Osteoblast (primary cell): ENCODE measurements at places on chromosomes 3 and 15.

DNA sequence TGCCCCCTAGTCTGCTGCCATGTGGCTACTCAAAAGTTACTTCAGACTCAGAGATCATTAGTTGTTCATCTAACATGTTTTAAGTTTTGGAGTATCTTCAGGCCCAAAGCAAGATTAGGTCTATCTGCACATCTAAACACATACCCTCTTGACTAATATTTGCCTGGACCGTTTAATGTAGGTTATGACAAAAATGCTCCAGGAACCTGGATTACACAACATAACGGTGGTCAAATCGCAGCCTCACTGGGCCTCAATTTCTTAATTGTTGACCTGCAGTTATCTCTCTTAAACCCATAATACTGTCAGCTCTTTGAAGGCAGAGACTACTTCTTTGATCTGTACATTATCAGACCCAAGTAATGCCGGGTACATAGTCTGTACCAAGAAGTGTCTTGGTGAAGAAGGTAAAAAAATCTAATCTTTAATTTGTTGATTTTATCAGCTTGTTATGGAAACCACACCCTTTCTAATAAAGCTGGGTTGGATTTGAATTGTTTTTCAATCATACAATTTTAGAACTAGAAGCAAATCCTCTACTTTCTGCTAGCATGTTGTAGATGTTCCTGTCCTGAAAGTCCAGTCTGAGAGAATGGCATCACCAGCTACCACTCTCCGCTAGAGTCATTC is 3.6 kb downstream of the SNRK start:
- no peak for DNase-seq

- DNase-seq = no peak
Observed at GRCh38 chr15:68616397-68616796, 37.6 kb downstream of the CORO2B start.

DNA sequence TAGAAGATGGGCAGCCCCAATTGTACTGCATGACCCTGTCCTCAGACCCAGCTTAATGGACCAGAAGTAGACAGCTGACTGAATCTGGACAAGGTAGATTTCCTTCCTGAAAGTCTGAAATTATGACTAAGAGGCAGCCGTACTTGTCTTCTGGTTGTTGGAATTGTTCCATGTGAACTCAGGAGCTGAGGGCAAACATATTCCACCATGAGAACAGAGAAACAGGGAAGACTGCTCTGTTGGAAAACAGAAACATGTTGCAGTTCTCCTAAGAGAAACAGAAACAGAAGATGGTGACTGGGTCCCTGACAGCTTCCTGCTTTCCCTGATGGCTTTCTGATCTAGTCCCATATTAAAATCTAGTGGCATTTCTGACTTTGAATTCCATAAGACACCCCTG is 24.1 kb downstream of the POPDC2 start:
- no peak for DNase-seq

- DNase-seq = no peak
Observed at GRCh38 chr3:43304126-43304525, 17.8 kb downstream of the SNRK start.

DNA sequence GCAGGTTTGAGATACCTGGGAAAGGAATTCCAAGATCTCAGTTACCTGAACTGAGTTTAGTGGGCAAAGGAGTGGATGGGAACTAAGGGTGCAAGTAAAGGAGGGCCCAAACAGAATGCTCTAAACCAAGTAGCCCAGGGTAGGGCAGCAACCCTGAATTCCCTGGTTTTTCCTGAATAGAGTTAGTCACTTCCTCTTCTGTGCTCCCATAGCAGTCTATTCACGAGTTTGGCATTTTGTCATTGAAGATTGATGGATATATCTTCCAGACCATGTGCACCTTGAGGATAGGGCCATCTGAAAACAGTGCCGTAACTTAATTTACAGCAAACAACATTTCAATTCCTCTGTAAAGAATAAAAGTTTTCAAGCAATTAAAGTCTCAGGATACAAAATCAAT is 18.5 kb upstream of the PTX3 start:
- no peak for DNase-seq
